Renal cortical epithelial cell (primary cell): ENCODE measurements at places on chromosomes 11 and 22. TPM values are rescaled to one million over a fixed set of nuclear protein-coding genes. Genes with fewer than 3 reads are reported as not detected.

The GRM5 gene
- total RNA-seq, result under 0.01 and 0.15 TPM in 2 replicates

The C11orf87 gene
- total RNA-seq, result not detected in 2 replicates

The SOX6 gene
- total RNA-seq, result 0.17 and 12.1 TPM in 2 replicates

The KRTAP5-10 gene
- not detected in 2 replicates for total RNA-seq

The ELFN2 gene
- 6.3 and 18.8 TPM in 2 replicates for total RNA-seq

The UBQLN3 gene
- 0.05 TPM in 1 of 2 replicates, not detected in the other for total RNA-seq

The RFPL2 gene
- 0.10 TPM in 1 of 2 replicates, not detected in the other for total RNA-seq

The IL10RA gene
- total RNA-seq, result 0.52 and 0.60 TPM in 2 replicates

The PLAAT3 gene
- 50.6 and 63.9 TPM in 2 replicates for total RNA-seq

The ELMOD1 gene
- 0.10 TPM in 1 of 2 replicates, not detected in the other for total RNA-seq

The KCNJ5 gene
- 0.65 TPM in 1 of 2 replicates, not detected in the other for total RNA-seq

GRCh38 chr11:63999349-64000025, 13.2 kb downstream of the OTUB1 start:
- DNase-seq, result peak; percentile 56

DNA sequence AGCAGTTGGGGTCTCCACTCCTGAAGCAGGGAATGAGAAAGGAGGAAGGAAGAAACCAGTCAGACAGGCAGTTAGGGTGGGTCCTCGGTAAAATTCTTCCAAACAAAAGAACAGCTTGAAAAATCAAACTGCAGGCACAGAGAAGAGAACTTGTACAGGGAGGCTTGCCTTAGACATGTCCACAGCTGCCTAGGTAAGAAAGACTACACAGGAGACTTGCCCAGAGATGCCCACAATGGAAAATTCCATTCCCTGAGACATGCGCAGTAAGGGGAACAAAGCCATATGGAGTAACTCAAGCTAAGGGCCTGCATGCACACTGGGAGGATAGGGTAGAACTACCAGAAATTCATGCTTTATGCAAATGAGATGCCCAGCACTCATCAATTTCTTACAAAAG, 9.8 kb downstream of the KCNJ11 start:
- DNase-seq, result no peak

- no peak for DNase-seq
These were observed 36.6 kb downstream of the SLC25A17 start for GRCh38 chr22:40782521-40782920.

DNA sequence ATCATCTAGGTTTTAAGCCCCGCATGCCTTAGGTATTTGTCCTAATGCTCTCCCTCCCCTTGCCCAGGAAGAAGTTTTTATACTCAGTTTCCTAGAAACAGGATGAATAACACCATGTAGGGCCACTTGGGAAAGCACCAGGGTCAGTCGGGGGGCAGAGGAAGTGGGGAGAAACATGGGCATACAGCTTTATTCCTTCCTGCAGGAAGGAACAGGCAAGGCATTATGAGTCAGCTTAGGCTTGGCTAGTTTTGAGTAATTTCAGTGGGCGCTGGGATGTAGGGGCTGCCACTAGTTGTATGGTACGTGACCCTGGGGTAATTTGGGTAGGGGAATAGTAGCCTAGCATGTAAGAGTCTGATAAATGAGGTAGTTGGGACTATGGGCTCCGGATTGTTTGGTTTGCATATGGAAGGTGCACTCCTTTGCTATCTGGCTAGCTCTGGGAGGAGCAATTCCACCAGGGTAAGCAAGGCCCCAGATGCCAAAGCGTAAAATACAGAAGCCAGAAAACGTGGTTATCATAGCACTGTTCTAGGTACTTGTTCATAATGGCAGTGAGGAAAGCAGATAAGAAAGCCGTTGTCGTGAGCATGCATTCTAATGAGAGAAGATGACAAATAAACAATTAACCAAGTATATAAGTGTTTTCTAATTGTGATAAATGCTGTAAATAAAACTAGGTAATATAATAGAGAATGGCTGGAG, 24.8 kb downstream of the ACER3 start:
- DNase-seq, result peak; percentile 97

DNA sequence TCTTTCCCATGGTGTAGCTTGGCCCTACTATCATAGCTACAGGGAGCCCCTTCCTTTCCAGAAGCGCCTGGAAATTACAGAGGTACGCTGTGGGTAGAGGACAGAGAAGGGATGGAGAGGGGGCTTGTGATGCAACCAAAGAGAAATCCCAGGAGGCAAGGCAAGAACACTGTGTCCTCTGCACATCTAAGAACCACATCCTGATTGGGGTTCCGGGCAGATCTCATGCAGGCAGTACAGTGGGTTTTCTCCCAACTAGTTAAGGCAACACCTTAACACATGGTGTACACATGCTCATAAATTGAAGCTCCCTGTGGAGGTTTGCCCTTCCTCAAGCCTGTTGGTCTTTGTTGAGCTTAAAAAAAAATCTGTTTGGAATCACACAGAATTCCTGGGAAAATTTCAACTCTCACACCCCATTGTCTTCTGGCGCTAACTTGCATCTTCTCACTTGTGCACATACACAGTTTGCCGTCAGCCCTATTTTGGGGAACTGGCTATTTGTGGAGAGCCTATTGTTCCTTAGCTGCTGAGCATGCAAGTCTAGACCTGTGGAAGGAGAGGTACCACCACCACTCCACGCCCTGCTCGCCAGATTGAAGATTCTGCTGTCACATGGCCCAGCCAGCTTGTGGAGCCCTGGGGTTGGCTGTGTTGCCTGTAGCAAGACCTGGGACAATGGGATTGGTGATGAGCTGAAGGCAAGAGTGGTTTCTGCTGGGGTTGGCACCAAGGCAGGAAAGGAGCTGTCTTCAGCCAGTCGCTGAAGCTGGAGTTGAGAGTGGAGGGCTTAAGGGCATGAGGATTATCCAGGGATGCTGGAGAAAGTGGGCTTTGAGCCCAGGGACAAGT, 52.4 kb downstream of the ALX4 start:
- no peak for DNase-seq

DNA sequence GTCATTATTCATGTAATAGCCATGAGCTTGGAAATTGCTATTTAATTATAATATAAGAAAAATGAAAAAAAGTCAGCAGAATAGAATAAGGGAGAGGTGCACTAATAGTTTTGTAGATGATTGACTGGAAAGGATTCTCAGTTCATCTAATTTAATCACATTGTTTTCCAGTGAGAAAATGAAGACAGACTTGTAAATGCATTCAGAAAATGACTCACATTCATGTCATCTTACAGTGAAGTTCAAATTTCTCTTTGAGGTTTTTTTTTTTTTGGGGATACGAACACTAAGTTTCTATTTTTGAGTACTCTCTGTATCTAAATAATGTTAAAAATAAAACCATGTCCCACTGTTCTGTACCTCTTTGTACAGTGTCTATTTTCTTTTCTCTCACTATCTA, 18.5 kb upstream of the OR4A16 start:
- DNase-seq, result no peak

DNA sequence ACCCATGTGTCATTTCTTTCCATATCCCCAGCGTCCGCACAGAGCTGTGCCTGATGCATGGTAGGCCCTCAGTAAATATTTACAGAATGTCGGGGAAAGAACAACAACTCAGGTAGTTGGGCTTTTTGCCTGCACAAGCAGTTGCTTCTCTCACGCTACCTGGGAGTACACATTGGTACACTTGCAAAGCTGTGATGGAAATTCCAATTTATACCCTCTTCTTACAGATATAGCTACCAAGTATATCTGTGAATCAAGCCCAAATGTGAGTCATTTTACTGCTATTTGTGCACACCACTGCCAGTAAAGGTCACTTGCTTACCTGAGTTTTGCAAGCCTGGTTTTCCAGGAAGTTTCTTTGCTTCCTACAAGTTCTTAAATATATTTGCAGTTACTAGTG, 333.0 kb upstream of the NARS2 start:
- peak; percentile 80 for DNase-seq

GRCh38 chr11:19181531-19182261, 20.1 kb downstream of the CSRP3 start:
- no peak for DNase-seq

DNA sequence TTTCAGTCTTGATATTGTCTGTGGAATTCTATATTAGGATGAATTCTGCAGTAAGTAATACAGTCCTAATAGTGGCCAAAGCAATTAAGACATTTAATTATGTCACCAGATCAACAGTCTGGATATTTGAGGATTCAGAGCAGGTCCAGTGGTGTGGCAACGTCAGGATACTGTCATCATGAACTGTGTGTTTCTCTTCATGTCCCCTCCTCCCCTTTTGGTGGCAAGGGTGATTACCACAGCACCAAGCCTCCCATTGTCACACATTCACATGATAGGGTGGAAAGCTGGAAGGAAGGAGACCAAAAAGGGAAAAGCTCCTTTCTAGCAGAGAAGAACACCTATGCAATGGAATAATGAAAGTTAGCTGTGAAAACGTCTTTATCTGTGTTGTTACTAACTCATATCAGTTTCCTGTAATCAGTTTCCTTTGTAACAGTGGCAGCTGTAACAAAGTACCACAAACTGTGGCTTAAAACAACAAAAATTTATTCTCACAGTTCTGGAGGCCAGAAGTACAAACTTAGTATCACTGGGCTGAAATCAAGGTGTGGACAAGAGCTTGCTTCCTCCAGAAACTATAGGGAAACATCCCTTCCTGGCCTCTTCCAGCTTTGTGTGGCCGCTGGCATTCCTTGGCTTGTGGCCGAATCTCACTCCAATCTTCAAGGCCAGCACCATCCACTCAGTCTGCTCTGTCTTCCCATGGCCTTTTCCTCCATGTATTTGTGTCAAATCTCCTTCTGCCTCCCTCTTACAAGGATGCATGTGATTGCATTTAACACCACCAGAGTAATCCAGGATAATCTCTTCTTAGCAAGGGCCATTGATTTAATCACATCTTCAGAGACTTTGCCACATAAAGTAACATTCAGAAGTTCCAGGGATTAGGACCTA, 6.5 kb upstream of the RBM14 start:
- no peak for DNase-seq

DNA sequence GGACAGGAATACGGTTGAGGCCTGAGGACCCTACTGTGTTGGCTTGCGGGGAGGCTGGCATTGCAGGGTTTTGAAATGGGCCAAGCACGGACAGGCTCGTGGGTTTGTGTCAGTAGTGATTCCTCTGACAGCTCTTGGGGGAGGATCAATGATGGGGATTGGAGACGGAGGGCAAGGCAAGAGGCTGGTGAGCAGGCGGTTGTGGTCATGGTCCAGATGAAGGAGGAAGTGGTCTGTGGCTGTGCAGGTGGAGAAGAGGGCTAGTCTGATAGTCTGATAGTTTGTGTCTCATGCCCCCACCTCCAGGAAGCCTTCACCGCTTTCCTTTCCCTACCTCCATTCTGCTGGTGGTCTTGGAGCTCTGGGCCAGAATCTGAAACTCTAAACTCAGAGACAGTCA, 3.0 kb downstream of the MAFF start:
- no peak for DNase-seq

DNA sequence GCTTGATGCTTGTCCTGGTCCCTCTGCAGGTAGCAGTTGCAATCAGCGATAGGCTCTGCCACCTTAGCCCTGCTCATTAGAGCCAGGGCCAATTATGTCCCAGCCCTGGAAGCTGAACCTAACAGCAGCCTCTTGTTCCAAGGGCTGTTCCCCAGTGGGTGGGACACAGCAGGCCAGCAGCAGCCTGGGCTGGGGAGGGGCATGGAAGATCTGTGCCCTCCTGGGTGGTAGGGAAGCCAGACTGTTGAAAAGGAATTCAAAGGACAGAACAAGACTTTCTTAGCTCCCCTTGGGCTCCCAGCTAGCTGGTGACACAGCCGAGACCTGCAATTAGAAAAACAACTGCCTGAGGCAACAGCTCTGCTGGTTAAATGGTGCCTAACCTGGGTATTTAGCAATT, 17.4 kb downstream of the DRD2 start:
- peak; percentile 3 for DNase-seq

DNA sequence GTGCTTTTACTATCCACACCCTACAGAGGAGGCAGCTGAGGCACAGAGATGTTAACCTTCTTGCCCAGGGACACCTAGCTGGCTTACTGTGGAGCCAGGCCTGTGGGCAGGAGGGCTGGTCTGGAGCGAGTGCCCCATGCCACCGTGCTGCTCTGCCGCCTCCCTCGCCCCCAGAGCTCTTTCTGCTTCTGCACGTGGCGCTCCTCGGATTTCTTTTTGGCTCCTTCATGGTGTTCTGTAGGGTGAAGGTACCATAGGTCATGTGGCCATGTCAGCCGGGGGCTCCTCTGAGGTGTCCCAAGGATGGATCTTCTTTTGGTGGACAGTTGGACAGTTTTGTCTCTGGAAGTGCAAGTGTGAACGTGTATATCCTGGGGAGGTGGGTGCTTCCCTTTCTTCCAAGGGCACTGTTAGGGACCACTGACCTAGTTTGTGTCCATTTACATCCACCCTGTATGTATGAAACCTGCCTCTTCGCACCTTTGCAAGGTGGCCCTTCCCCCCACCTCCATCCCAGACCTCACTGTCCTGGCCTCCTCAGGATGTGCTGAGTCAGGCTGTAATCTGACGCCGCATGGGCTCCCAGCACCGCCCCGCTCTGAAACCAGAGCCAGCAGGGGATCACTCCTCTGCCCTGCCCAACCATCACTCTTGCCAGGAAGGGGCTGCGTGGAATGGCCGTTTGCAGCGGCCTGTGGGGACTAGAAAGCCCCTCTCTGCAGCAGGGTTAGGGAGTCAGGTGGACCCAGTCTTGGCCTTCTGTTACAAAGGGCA, 31.7 kb downstream of the POLR3H start:
- peak; percentile 58 for DNase-seq

GRCh38 chr22:44171561-44171960, 9.2 kb upstream of the PARVG start:
- DNase-seq, result no peak

DNA sequence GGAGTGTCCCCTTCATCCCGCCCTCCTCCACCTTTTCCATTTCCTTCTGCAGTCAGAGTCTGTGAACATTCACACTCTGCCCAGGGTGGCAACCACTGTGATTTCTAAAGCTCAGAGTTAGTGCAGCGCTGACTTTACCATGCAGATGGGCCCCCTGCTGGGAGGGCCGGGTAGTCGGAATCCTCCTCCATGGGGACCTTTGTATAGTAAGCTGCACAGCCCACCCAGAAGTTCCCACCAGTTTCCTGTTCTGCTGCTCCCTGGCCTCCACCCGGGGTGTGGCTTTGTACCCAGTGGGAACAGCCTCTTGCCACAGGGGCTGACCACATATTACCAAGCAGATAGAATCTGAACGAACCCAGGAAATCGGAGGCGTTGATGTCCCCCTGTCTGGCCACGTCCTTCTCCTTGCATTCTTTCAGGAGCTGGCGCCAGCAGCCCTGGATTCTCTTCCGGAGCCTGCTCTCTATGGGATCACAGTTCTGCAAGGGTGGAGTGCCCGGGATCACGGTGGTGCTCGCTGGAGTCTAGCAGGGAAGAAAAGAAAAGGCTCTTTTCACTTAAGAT, 125.3 kb downstream of the MPPED1 start:
- no peak for DNase-seq
